NCI-H2029 treated with DMSO at 0.1 percent for 48 hours (cell line): ENCODE measurements at places on chromosomes 6 and 20.

GRCh38 chr6:150617496-150618460 is 18.1 kb downstream of the PLEKHG1 start:
- no peak for DNase-seq

GRCh38 chr6:105850261-105851112 is 235.6 kb upstream of the PRDM1 start:
- no peak for DNase-seq

DNA sequence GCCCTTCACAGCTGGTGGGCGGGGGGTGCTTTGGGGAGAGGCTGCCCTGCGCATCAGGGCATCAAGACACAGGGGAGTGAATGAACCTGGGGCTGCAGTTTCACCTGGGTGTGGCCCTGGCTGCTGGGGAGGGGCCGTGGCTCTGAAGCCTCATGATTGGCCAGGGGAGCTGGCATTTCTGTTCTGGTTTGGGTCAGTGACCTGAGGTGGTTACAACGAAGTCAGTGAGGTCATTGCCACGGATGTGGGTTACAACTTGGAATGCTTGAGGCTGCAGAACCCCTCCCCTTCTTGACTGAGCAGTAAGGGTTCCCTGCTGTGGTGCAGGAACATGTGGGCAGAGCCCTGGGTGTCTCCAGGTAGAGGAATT is 3.0 kb downstream of the TCEA2 start:
- no peak for DNase-seq

DNA sequence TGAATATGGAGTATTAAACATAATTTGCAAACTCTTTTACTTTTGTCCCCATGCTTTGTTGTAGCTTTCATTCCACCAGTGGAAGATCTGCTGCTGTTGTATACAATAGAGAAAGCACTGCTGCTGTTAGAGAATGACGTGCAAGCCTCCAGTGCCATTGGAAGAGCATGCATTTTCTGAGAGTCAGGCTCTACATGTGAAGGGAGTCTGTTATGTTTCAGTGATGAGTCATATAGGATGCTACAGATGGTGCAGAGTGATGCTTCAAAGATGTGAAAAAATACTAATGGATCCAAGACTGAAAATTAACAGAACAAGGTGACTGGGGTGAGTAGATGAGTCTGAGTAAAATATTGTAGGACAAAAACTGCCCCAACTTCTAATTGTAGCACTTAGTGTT is 22.4 kb upstream of the BACH2 start:
- no peak for DNase-seq

DNA sequence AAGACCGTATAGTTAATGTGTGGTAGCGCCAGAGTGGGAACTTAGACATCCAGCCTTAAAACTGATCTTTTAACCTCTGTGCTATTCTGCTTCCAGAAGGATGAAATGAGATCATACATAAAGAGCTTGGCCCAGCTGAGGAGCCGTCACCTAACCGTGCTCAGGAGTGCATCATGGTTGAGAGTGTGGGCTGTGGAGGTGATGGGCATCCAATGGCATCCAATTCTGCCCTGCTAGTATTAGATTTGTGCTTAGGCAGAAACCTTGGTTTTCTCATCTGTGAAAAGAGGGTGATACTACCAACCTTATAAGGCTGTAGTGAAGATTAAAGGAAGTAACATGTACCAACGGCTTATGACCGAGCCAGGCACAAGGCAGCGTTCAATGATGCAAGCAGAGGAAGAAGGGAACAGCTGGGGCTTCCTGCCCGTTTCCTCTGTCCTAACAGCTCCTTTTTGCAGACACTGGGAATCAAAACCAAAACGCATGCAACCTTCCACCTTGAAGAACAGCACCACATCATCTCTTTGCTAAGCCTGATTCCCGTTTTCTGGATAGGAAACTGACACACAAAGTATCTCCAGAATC is 1.3 kb downstream of the SLC22A16 start:
- DNase-seq = no peak

- DNase-seq = no peak
Measured at GRCh38 chr6:120534954-120535353, 799.3 kb downstream of the TBC1D32 start.

GRCh38 chr20:10763112-10763511 is 89.3 kb upstream of the JAG1 start:
- no peak for DNase-seq

- DNase-seq = no peak
Measured at GRCh38 chr6:11207199-11207968, 25.1 kb downstream of the NEDD9 start.

- DNase-seq = peak; percentile 48
Measured at GRCh38 chr6:37171201-37171969, 1.4 kb downstream of the PIM1 start.

DNA sequence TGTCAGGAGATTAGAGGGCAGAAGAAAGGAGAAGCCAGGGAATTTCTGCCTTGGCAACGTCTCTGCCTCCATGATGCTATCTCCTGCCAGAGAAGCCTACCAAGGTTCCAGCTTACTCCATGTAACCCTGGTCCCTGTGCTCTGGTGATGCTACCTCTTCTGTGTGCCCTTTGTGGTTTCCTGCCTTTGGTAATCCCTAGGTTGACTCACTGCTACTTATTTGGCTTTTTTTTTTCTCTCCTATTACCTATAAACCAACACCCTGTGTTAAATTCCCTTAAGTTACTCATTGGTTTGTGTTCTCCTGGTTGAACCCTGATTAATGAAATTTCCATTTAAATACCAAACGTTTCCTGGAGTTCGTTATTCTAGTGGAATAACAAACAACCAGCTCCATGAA is 527.8 kb upstream of the FLRT3 start:
- no peak for DNase-seq

DNA sequence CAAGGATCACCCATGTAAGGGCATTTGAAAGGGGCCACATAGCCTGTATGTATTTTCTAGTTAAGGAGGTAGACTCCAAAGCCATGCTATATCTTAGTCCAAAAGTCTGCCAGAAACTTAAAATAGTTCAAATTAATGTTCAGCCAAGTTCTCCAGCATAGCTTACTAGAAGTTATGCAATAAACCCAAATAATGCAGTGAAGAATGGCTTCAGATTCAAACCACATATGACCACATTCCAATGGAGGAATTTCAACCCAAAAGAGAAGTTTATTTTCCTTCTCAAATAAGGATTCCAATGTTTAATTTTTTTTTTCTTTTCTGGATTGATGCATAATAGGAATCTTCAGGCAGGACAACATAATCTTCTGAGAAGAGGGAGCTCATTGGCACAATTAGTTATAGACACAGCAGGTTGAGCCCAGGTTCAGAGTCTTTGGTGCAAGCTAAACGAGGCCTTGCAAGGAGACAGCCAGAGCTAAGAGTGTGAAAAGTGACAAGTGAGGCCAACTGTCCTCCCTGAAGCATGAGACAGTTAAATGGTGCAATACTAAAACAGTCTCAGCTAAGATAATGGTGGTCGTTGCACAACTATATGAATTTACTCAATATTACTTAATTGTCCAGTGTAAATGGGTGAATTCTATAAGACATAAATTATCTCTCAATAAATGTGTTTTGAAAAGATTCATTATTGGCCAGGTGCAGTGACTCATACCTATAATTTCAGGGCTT is 598.8 kb upstream of the CDH4 start:
- no peak for DNase-seq

DNA sequence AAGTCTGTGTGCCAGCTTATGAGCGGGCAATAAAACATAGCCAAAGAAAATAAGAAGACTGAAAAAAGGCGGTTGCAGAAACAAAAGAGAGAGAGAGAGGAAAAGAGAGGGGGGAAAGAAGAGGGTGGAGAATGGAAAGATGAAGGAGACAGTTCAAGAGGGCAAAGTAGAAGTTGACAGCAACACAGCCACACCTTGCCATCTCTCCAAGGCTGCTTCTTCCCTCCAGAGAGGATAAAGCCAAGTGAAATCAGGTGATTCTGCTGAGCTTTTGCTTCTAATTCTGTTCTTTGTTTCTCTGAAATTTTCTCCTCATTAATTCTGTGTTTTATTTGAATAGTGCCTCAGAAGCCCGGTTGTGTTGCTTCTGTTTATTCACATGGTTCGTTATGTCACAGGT is 48.5 kb downstream of the PTPRK start:
- DNase-seq = no peak

- DNase-seq = no peak
Measured at GRCh38 chr20:58077282-58077681, 151.2 kb downstream of the ANKRD60 start.

GRCh38 chr20:47577314-47577713 is 75.6 kb downstream of the NCOA3 start:
- no peak for DNase-seq

DNA sequence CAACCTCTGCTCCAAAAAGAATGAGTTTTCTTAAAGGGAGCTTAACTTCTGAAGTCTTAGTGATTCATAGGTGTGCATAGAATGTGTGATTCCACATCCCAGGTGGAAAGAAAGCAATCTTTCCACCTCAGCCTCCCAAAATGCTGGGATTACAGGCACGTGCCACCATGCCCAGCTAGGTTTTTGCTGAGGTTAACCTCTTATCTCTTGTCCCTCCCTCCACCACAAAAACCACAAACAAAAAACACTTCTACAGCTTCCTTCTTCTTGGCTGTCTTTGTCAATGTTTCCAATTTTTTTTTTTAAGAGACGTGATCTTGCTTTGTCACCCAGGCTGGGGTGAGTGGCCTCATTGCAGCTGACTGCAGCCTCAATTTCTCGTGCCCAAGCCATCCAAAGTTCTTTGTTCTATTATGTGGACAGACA is 8.1 kb upstream of the CSE1L start:
- no peak for DNase-seq

- no peak for DNase-seq
Measured at GRCh38 chr6:56172144-56172543, 75.2 kb downstream of the COL21A1 start.
